Heart left ventricle (tissue), 16 donors: ENCODE measurements at places on chromosomes 2 and 18. TPM values are rescaled to one million over a fixed set of nuclear protein-coding genes. Genes with fewer than 3 reads are reported as not detected.

The ASXL3 gene
- total RNA-seq: 8.9 TPM

The ZNF385B gene
- total RNA-seq: 1.6 TPM

- no peak for DNase-seq
Observed at GRCh38 chr2:138829326-138829919, 49.2 kb upstream of the NXPH2 start.

The GCG gene
- total RNA-seq: not detected
